Keratinocyte (primary cell): ENCODE measurements at places on chromosomes 7 and 10.

GRCh38 chr10:66295602-66296001 lies 630.2 kb upstream of the LRRTM3 start:
- H3K27ac ChIP-seq = no peak overlapping the region
- no peak for DNase-seq
- no peaks in the 10 kb centered on the region for H3K27me3 ChIP-seq
- no peak overlapping the region for H3K4me3 ChIP-seq

GRCh38 chr10:74977913-74978847 lies 133.3 kb upstream of the SAMD8 start:
- no peak for DNase-seq
- H3K4me1 ChIP-seq = no peaks in the 10 kb centered on the region
- peaks cover 1% of the 10 kb centered on the region for H3K36me3 ChIP-seq
- no peak overlapping the region for H3K27ac ChIP-seq
- H3K4me3 ChIP-seq = no peak overlapping the region

DNA sequence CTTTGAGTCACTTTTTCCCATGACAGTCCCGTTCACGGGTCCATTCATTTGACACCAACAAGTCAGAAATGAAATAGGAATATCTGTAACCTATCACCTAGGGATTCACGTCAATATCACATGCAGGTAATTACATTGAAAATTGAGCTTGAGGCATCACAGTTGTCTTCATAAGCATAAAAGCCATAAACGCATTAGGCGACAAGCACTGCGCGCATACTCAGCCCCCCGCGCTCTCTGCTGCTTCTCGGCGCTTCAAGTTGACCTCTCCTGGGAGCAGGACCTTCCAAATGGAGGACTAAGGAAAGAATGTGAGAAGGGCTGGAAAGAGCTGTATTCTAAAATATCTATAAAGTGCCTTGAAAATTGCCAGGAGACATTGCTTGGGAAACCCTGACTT lies 130.5 kb upstream of the TNS3 start:
- H3K27me3 ChIP-seq = no peaks in the 10 kb centered on the region
- H3K4me1 ChIP-seq = no peaks in the 10 kb centered on the region
- no peaks in the 10 kb centered on the region for H3K36me3 ChIP-seq
- no peak for DNase-seq
- H3K4me3 ChIP-seq = no peak overlapping the region

- peaks cover 4% of the 10 kb centered on the region for H3K27me3 ChIP-seq
- no peak overlapping the region for H3K27ac ChIP-seq
- no peak overlapping the region for H3K4me3 ChIP-seq
- DNase-seq = no peak
Observed at GRCh38 chr10:70557086-70557845, 45.3 kb downstream of the PRF1 start.

DNA sequence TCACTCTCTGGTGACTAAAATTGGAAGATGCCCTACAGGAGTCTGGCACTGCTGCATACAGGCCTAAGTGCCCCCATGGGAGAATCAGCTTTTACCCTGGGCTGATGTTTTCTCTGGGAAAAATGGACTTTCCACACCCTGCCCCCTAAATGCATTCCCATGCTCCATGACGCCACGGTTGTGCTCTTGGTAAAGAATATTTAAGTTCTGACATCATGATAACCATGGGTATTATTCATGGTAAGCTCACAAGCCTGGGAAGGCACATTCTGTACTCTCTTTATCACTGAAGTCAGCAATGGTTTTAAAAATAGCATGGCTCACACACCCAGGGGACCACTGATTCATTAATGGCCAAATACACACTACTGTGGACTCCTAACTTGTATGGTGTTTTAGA lies 43.4 kb downstream of the HIPK2 start:
- peak; percentile 45 for DNase-seq
- no peak overlapping the region for H3K4me3 ChIP-seq
- peak overlapping the region; percentile 37 for H3K27ac ChIP-seq

DNA sequence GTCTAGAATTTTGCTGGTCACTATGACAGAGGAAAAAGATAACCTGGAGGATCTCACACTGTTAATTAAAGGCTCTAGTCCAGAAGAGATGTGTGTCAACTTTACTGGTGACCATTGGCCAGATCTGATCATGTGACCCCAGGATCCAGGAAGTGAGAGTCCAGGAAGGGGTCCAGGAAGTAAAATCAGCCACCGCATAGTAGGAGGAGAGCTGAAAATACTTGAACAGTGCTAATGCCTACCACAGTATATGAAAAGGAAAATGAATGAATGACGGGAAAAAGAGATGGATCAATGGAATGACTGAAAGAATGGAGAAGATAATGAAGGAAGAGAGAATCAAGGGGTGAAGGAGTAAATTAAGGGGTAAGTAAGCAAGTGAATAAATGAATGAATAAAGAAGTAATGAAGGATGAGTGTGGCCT lies 415.3 kb downstream of the RPS24 start:
- H3K27me3 ChIP-seq = peaks cover 4% of the 10 kb centered on the region
- no peak overlapping the region for H3K4me3 ChIP-seq
- DNase-seq = no peak
- H3K27ac ChIP-seq = no peak overlapping the region
- no peaks in the 10 kb centered on the region for H3K4me1 ChIP-seq
- no peaks in the 10 kb centered on the region for H3K36me3 ChIP-seq

DNA sequence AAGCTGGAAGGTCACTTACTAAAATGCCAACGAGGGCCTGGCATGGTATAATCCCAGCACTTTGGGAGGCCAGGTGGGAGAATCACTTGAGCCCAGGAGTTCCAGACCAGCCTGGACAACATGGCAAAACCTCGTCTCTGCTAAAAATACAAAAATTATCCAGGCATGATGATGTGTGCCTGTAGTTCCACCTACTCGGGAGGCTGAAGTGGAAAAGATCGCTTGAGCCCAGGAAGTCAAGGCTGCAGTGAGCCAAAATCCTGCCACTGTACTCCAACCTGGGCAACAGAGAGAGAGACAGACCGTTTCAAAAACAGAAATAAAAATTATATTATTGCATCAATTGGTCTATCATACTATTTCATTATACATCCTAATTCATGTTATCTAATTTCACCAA lies 18.1 kb upstream of the FAM53B start:
- no peak overlapping the region for H3K27ac ChIP-seq
- no peak for DNase-seq
- H3K4me3 ChIP-seq = no peak overlapping the region
- H3K27me3 ChIP-seq = no peaks in the 10 kb centered on the region
- H3K4me1 ChIP-seq = no peaks in the 10 kb centered on the region

- no peaks in the 10 kb centered on the region for H3K27me3 ChIP-seq
- DNase-seq = no peak
- peaks cover 5% of the 10 kb centered on the region for H3K4me1 ChIP-seq
- no peak overlapping the region for H3K27ac ChIP-seq
Observed at GRCh38 chr7:84113906-84114850, 80.4 kb downstream of the SEMA3A start.

DNA sequence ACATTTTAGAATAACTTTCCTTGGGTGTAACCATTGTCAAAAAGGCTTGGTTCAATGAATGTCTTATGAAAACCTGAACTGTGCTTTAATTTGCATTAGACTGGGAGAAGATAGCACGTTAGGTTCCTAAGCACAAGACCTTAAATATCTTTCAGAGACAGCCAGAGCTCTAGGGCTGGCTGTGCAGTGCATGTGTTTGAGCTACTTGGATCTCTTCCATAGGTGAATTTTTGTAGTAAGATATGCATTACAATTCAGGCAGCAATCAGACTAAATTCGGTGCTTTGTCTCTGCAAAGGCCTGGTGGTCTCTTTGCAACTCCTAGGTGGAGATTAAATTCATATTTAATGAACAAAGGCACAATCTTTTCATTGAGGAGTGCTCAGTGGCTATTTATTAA lies 192.0 kb downstream of the ZNF438 start:
- H3K27me3 ChIP-seq = no peaks in the 10 kb centered on the region
- H3K36me3 ChIP-seq = no peaks in the 10 kb centered on the region

DNA sequence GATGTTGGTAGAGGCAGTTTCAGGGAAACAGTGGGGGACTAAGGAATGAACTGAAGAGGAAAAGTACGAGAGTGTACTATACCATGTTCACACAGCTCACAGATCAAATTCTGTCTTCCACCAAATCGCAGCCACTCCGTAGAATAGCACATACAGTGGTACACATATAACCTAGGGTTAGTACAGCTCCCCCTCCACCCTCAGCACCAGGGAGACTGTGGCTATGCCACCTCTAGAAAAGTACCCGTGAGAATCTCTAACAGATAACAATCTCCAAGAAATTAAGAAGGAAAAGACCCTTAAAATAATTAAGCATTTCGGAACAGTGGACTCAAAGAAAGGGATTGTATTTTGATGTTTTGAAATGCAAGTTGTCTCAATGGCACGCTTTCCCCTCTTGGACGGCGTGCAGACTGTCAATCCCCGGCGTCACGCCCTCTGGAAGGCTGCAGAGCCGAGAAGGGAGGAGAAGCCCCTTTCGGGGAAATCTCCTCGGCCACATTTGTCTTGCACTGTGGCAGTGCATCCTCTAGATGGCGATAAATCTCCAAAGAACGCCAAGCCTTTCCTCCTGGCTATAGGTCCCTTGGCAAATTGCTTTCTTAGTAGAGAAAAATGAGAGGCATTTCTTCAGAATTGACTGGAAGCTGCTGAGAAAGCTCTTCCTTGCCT lies 345.0 kb downstream of the REEP3 start:
- no peak for DNase-seq
- peaks cover 6% of the 10 kb centered on the region for H3K4me1 ChIP-seq
- no peaks in the 10 kb centered on the region for H3K36me3 ChIP-seq
- no peak overlapping the region for H3K27ac ChIP-seq

- H3K27ac ChIP-seq = no peak overlapping the region
- no peak for DNase-seq
- H3K27me3 ChIP-seq = no peaks in the 10 kb centered on the region
- no peaks in the 10 kb centered on the region for H3K4me1 ChIP-seq
Observed at GRCh38 chr10:3140280-3140679, 32.3 kb downstream of the PITRM1 start.

DNA sequence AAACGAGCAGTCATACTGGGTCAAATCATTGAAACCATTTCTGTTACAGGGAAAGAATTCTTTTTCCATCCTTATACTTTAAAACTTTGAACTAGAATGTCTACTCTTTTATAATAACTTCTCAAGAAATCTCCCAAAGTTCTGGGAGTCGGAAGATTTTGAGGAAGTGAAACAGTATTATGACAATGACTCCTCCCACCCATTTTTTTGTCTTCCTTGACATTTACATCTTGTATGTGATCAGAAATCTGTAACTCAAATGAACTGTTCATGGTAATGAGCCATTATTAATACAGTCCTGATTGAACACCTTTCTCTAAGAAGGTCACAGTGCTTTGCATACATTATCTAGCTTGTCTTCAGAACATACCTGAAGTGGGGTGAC lies 227.4 kb downstream of the CELF2 start:
- H3K36me3 ChIP-seq = no peaks in the 10 kb centered on the region
- no peak overlapping the region for H3K27ac ChIP-seq
- no peaks in the 10 kb centered on the region for H3K4me1 ChIP-seq
- no peaks in the 10 kb centered on the region for H3K27me3 ChIP-seq
- no peak for DNase-seq
- H3K4me3 ChIP-seq = no peak overlapping the region

- peak; percentile 35 for DNase-seq
- peaks cover 15% of the 10 kb centered on the region for H3K4me1 ChIP-seq
- H3K27me3 ChIP-seq = no peaks in the 10 kb centered on the region
- peak overlapping the region; percentile 70 for H3K27ac ChIP-seq
- H3K4me3 ChIP-seq = no peak overlapping the region
Observed at GRCh38 chr10:84540022-84540616, 211.7 kb downstream of the CCSER2 start.

GRCh38 chr7:133423618-133424017 lies 170.7 kb downstream of the EXOC4 start:
- H3K36me3 ChIP-seq = no peaks in the 10 kb centered on the region
- no peaks in the 10 kb centered on the region for H3K4me1 ChIP-seq
- H3K27ac ChIP-seq = no peak overlapping the region
- H3K4me3 ChIP-seq = no peak overlapping the region
- DNase-seq = no peak

- H3K4me3 ChIP-seq = no peak within 1 kb of the TSS
- H3K4me1 ChIP-seq = no peaks in the 10 kb centered on the region
- H3K27ac ChIP-seq = no peak within 1 kb of the TSS
- H3K27me3 ChIP-seq = peaks cover 100% of the 10 kb centered on the region
- no peak for DNase-seq
- H3K36me3 ChIP-seq = no peaks in the 10 kb centered on the region
Observed at GRCh38 chr7:35253710-35254495, at the start of gene TBX20. TBX20 (minus strand) TSS chr7:35254100; CDS start chr7:35253620, 480 bp downstream.

DNA sequence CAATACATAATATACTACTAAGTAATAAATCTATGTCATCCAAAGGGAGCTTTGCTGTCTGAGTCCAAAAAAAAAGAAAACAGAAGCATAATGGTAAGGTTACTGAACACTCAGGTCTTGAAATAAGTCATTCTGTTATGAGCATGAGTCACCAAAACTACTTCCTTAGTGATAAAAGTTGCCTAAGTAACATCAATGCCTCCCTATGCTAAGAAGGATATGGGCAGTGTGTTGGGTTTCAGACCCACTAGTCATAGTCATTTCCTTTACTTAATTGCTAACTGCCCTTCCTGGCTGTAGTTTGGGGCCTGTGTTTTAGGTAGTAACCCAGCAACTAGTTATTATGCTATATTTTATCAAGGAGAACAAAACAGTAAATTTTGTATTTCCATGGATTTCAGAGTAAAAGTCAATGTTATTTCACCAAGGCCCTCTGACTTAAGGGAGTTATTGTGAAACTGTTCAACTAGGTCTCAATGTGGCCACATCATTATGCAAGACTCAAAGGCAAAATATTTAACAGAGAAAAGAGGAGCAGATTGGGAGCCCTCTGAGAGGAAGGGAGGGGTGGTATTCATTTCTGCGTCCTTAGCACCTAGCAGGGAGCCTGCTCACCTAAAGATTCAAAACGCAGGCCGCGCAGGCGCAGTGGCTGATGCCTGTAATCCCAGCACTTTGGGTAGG lies 11.7 kb upstream of the VIM start:
- H3K27ac ChIP-seq = peak overlapping the region; percentile 96
- no peak for DNase-seq
- H3K27me3 ChIP-seq = no peaks in the 10 kb centered on the region
- H3K4me1 ChIP-seq = peaks cover 45% of the 10 kb centered on the region

- no peaks in the 10 kb centered on the region for H3K36me3 ChIP-seq
- no peaks in the 10 kb centered on the region for H3K27me3 ChIP-seq
- no peak for DNase-seq
- no peak overlapping the region for H3K4me3 ChIP-seq
- no peak overlapping the region for H3K27ac ChIP-seq
- no peaks in the 10 kb centered on the region for H3K4me1 ChIP-seq
Observed at GRCh38 chr7:3106361-3106826, 62.7 kb upstream of the CARD11 start.
